ENCODE measurements at places on chromosomes 7 and 10.
A peak's percentile ranks its signal among the peaks of the same experiment; 100 is the strongest.

DNA sequence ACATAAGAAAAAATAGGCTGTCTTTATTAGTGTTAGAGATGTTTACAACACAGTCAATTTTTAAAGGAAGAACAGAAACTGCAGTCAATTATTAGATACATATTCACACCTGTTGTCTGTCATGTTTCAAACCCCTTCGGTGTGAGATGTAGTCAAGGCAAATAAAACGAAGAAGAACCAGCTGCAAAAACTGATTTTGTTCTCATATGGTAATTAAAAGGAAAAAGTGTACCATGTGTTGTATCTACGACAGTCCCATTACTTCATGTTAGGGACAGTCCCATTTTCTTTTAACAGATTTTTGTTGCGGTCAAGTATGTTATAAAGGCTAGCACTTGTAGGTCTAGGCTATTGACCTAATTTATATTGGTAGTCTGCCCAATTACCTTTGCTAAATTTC is 149.4 kb downstream of the LRRN3 start:
- DNase-seq, result no peak

- DNase-seq, result no peak
Observed at GRCh38 chr10:131081376-131081775, 230.1 kb downstream of the TCERG1L start.

GRCh38 chr10:3427347-3427746 is 254.8 kb upstream of the PITRM1 start:
- no peak for DNase-seq

DNA sequence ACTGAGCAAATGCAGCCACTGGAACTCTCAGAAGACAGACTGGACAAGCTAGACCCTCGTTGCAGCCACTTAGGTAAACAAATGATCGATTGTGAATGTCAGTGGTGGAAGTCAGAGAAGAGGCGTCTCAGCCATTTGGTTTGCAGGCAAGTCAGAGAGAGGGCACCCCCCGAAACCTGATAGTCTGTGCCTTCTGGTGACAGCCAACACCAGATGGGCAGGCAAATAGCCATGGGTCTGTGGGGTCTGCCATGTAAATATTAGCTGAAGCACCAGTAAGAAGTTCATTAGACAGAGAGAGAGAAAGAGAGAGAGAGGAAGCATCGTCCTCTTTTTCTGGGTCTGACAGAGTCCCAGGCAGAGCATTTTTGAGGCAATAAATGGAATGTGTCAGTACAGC is 5.4 kb downstream of the PPP1R17 start:
- DNase-seq, result no peak

GRCh38 chr7:17090751-17091150 is 207.7 kb upstream of the AHR start:
- no peak for DNase-seq

DNA sequence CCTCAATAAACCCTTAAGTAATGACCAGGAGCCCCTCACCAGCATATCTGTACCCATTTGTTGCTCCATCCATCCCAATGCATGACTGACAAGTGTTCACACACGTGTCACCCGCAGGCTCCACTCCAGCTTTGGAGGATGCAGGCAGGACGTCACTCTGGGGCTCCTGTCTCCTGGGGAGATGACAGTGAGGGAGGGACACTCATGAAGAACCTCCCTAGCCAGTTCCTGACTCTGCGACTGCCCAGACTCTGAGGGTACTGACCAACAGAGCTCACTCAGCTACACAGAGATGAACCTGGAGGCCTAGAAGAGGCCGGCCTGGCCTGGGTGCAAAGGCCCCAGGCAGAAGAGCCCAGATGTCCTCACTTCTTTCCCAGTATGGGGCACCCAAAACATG is 135.1 kb upstream of the RET start:
- no peak for DNase-seq

DNA sequence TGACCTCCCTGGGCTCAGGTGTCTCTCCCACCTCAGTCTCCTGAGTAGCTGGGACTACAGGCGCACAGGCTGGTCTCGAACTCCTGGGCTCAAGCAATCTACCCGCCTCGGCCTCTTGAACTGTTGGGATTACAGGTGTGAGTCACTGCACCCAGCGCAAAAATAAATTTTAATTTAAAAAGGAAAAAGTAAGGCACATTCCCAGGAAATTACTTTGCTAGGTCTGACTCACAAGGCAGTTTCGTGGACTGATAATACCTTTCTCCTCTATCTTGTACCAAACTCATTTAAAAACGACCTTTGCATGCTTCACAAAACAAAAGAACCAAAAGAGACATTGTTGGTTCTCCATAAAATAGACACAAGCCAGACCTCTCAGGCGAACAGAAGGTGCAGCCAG is 29.7 kb downstream of the PARP12 start:
- DNase-seq, result no peak

DNA sequence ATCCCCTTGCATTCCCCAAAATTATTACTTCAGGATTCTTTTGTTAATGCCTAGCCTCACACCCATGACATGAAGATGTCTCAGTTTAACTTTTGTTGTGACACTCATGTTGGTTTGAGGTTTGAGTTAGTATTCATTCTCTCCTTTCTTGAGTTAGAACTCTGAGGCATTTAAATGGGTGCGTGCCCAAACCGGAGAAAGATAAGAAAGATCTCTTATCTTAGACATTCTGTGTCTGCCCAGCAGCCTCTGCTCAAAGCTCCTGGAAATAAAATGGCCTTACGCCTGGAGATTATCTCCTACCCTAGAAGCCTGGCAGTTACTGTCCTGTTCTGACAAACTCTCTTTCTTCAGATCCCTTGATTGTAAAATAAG is 26.3 kb downstream of the WBP1L start:
- no peak for DNase-seq

GRCh38 chr7:42406358-42406757 is 169.3 kb upstream of the GLI3 start:
- DNase-seq, result no peak

GRCh38 chr10:36671607-36672006 is 453.8 kb upstream of the ANKRD30A start:
- DNase-seq, result no peak

DNA sequence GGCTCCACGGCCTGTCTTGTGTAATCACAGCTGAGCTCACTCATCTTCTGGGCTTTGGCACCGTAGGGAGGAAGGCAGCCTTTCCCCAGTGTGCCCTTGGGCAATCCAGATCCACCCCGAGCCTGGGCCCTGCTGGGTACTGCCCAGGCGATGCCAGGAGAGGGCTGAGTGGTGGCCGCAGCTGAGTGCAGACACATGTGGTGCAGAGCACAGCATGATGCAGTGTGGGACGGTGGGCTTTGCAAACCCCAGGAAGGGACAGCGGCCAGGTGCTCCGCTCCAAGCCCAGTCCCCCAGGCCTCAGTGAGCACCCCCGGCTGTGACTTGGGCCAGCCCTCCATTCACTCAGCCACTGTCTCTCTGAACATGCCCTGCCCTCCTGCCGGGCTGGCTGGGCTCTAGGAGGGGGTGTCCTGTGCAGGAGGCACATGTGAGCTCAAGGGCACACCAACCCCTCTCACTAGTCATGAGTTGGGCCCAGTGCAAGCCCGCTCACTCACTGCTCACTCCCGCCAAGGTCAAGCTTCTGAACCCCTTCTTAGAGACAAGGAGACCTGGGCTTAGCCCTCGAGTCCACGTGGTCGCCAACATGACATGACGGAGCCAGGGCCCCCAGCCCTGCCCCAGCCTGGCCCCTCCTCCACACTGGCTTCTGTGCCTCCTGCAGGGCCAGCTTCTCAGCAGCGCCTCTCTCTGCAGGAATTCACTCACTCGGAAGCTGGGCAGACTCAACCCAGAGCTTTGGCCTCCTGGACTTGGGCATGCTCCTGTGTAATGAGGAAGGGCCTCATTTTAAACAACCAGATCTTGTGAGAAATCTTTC is 77.5 kb upstream of the INSIG1 start:
- DNase-seq, result no peak

- no peak for DNase-seq
Observed at GRCh38 chr7:16822029-16822428, 17.2 kb upstream of the AGR2 start.

GRCh38 chr7:158300427-158300826 is 287.2 kb downstream of the PTPRN2 start:
- no peak for DNase-seq

GRCh38 chr10:9188022-9188810 is 1133.7 kb downstream of the GATA3 start:
- DNase-seq, result no peak

DNA sequence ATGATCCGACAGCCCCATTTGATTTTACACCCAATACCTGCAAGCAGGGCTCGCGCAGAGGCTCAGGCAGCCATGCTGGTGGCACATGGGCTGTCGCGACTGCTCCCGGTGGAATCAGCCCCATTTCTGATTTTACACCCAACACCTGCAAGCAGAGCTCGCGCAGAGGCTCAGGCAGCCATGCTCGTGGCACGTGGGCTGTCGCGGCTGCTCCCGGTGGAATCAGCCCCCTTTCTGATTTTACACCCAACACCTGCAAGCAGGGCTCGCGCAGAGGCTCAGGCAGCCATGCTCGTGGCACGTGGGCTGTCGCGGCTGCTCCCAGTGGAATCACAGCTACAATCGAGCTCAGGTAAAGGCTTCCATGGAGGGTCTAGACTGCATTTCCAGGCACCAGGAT is 244.1 kb downstream of the PTPRN2 start:
- no peak for DNase-seq

DNA sequence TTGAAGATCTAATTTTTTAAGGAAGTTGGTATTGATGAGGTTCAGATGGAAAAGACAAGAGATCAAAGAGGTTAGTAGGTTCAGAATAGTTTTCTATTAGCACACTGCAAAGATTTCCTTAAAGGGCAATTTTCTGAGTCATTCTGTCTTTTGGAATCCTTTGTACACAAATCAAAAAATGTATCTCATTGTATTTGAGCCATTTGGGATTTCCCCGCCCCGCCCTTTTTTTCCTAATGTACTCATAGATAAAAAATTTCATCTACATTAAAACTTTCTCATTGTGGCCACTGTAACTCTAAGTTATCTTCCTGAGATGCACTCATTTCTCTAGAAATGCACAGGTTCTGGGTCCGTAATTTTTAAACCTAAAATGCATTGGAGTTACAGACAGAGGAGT is 12.1 kb downstream of the GIMAP6 start:
- DNase-seq, result no peak

DNA sequence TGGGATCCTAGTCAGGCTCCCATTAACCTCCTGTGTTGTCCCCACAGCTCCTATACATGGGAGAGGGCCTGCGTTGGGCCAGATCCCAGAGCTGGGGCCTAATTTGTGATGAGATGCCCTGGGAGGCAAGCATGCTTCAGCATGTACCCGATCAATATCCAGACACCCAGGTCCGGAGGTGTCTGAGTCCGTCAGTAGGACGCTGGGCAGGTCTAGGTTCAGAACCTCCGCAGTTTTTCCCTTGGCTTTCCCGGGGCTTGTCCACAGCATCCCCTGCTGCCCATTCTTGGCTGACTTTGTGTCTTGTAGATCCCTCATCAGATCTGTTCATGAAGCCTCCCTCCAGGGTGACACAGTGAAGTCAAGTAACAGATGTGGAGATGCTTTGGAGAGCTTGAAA is 32.7 kb upstream of the RBAK start:
- DNase-seq, result no peak

DNA sequence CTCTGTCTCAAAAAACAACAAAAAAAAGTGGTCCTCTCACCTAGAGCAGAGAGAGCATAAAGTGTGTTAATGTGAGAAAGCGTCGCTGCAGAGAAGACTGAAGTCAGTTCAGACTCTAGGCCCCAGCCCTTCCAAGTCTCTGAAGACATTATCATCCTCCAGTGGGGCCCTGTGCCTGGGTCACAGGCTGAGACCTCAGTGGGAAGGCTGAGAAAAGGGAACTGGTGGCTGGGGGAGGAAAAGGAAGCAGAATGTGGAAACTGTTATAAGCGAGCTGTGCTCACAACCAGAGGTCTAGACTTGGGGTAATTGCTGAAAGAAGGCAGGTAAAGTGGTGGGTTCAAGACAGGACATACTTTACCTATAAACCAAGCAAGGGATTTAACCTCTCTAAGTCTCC is 4.9 kb upstream of the RRP12 start:
- no peak for DNase-seq

- DNase-seq, result peak; percentile 43
Observed at GRCh38 chr10:102119417-102120141, 589 bp downstream of the LDB1 start.

DNA sequence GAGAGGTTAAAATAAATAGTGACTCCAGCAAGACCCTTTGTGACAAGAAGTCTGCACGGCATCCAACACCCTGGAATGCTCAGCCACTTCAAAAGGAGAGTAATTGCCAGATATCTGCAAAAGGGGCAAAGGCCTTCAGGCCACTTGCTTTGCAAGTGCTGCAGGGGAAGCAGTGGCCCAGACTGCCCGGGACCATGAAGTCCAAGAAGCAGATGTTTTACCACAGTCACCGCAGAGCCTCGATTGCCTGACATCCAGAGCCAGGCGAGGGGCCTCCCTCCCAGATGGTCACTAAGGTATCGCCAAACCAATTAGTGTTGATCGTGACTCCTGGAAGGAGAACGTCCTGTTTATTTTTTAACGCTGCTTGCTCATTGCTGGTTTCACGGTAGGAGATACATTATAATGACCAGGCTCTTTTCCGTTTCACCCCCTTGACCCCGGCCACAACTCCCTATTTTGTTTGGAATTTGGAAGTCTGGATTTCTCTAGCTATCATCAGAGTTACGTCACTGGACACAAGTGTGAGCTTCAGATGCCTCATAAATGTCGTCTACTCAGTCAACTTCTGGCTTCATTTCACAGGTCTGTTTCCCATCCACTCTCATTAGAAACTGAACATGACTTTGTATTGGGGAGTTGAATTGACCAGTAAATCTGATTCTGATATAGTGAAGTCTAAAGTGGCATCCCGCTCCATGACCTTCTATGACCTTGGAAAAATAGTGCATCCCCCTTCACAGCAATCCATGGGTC is 276.2 kb downstream of the WDR11 start:
- no peak for DNase-seq

GRCh38 chr10:60003651-60004523 is 97.5 kb upstream of the CCDC6 start:
- no peak for DNase-seq

- no peak for DNase-seq
Observed at GRCh38 chr10:7100032-7100702, 310.7 kb downstream of the SFMBT2 start.

- DNase-seq, result no peak
Observed at GRCh38 chr10:132928261-132928660, 14.1 kb downstream of the CFAP46 start.

DNA sequence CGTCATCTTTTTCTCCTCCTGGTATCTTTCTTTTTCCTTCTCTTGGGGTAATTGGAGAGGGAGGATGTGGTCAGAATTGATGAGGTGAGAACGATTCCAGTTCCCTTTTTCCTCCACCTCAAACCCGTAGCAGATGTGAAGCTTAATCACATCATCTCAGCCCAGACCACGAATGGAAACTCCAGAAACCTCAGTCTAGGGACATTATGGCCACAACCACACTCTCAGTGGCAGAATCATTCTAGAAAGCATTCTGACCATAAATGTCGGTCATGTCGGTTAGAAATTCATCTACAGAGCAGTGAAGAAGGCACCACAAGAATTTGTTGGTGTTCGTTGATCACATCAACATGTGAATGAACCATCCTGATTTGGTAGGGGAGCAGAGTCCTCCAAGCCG is 78.7 kb downstream of the GATA3 start:
- DNase-seq, result no peak

DNA sequence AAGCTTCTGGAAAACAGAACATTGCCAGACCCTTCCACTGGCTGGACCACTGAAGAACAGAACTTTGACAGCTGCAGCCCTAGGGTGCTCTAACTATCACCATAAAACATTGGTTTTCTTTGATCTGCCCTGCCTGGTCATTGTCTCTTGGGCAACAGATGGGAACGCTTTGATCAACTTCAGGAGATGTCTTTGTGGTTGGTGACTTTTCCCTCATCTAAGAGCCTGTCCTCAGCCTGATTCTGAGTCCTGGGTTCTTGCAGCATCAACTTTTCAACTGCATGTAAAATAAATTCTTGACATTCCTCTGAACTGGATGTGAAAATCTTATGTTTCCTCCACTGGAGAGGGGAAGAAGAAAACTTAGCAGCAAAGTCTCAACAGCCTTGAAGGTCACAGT is 53.1 kb upstream of the ZNRF2 start:
- no peak for DNase-seq

Data from naive thymus-derived CD8-positive, alpha-beta T cell (primary cell).